ENCODE measurements at places on chromosomes 6 and 20.

DNA sequence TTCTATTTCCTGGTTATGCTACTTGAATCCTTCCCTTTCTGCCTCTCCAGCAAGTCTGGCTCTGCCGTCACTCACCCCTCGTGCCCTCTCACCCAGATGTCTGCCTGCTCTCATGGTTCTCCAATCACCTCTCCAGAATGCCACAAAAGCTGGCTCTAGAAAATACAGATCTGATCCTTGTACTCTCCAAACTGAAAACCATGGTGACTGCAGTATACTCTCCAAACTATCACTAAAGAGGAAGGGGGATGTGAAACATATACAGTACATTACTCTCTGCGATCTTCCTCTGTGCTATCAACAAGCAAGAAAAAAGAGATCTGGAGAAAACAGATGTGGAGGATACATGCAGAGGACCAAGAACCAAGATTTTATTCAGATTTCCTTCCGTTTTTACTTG, 91.1 kb downstream of the ATXN1 start:
- no peak for DNase-seq
- H3K27ac ChIP-seq = 0 out of 2 replicates have a peak overlapping the region, but pooled peaks have one; percentile 34
- no peaks in the 10 kb centered on the region for H3K36me3 ChIP-seq
- H3K4me1 ChIP-seq = peaks cover 63% of the 10 kb centered on the region
- no peaks in the 10 kb centered on the region for H3K27me3 ChIP-seq

DNA sequence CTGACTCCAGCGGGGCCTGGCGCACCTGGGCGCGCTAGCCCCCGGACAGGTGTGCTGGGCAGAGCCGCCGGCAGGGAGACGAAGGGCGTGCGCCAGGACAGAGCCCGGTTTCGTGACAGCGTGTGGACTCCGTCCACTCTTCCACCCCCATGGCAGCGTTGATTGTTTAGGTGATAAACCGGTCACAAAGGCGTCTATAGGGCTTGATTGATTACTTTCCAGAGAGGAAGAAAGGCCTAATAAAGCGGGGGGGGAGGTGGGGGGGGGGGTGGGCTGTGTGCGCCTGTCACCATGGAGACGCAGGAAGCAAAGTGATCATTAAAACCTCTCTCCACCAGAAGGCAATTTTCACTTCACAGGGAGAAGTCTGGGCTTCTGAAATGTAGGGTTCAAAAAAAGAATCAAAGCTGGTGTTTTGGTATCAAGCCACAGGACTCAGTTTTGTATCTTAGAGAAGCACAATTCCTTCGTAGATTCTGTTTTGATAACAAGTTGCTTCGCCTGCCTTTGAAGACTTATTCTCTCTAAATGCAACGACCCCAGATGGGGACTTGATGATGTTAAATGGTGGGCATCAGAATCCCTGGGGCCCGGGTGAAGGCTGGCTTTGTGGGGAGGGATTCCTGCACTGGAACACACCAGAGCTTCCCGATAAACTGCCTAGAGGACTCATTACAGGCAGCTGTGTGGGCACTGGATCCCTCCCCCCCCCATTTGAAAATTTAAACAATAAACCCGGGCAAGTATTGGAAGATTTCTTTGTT, 1.4 kb downstream of the PHACTR3 start:
- H3K4me3 ChIP-seq = no peak overlapping the region
- no peak overlapping the region for H3K27ac ChIP-seq
- no peak for DNase-seq
- no peaks in the 10 kb centered on the region for H3K4me1 ChIP-seq
- peaks cover 33% of the 10 kb centered on the region for H3K27me3 ChIP-seq

GRCh38 chr6:100565439-100566104, 100.9 kb upstream of the SIM1 start:
- H3K4me1 ChIP-seq = no peaks in the 10 kb centered on the region
- H3K27ac ChIP-seq = no peak overlapping the region
- H3K4me3 ChIP-seq = no peak overlapping the region
- H3K36me3 ChIP-seq = 0 out of 2 replicates have a peak, but pooled peaks cover 2% of the 10 kb centered on the region
- DNase-seq = no peak

- peaks cover 13% of the 10 kb centered on the region for H3K4me1 ChIP-seq
- no peak for DNase-seq
- no peaks in the 10 kb centered on the region for H3K36me3 ChIP-seq
- no peaks in the 10 kb centered on the region for H3K27me3 ChIP-seq
- peak overlapping the region; percentile 99 for H3K27ac ChIP-seq
- peak overlapping the region; percentile 88 for H3K4me3 ChIP-seq
Measured at GRCh38 chr20:3210346-3210745, 1.0 kb downstream of the ITPA start.

DNA sequence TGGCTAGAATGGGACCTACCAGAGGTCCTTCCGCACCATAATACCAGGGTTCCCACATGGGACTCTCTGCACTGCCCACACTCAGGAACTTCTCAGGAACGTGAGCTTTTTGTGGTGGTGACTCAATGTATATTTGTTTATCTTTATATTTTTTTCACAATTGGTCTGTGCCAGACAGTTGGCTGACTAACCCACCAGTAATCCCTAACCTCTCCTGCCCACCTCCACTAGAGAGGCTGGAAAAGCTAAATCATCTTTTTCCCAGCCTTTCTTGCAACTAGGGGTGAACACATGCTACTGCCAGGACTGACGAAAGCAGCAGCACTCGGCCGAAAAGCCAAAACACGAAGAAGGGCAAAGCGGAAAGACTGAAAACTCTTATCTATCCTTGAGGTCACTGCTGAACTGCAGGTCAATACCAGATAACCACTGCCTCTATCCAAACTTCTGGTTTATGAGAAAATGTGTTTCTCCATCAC, 112.9 kb downstream of the TRERF1 start:
- H3K4me3 ChIP-seq = no peak overlapping the region
- peaks cover 43% of the 10 kb centered on the region for H3K4me1 ChIP-seq
- H3K27ac ChIP-seq = peak overlapping the region; percentile 76
- DNase-seq = peak; percentile 91

- H3K4me1 ChIP-seq = no peaks in the 10 kb centered on the region
- no peak overlapping the region for H3K4me3 ChIP-seq
- H3K36me3 ChIP-seq = no peaks in the 10 kb centered on the region
- H3K27ac ChIP-seq = no peak overlapping the region
Measured at GRCh38 chr20:8635837-8636236, 433.1 kb upstream of the PLCB4 start.

DNA sequence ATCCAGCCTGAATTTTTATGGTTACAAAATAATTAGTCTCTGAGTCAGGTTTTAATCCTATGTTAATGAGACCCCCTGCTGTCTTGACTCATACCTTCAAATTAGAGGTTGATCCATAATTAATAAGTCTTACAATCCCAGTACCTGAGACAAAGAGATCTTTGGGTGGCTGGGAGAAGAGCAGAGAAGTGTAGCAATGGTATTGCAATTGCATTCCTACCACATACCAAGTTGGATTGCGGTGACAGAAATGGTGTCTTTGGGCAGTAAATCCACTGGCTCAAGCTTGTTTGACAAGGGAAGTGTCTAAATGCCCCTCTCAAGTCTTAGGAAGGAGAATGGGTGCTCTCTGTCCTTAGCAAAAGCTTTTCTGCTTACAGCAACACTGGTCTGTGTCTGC, 150.4 kb downstream of the BTBD3 start:
- no peaks in the 10 kb centered on the region for H3K36me3 ChIP-seq
- no peak overlapping the region for H3K27ac ChIP-seq
- no peaks in the 10 kb centered on the region for H3K27me3 ChIP-seq
- no peaks in the 10 kb centered on the region for H3K4me1 ChIP-seq
- H3K4me3 ChIP-seq = no peak overlapping the region
- no peak for DNase-seq

GRCh38 chr6:25124216-25124715, 154.9 kb upstream of the CARMIL1 start:
- no peaks in the 10 kb centered on the region for H3K36me3 ChIP-seq
- H3K4me3 ChIP-seq = no peak overlapping the region
- H3K4me1 ChIP-seq = no peaks in the 10 kb centered on the region

GRCh38 chr20:53980031-53980465, 90.3 kb downstream of the BCAS1 start:
- H3K4me1 ChIP-seq = no peaks in the 10 kb centered on the region
- no peaks in the 10 kb centered on the region for H3K36me3 ChIP-seq
- no peaks in the 10 kb centered on the region for H3K27me3 ChIP-seq
- no peak for DNase-seq
- no peak overlapping the region for H3K4me3 ChIP-seq

- no peaks in the 10 kb centered on the region for H3K4me1 ChIP-seq
- no peak for DNase-seq
Measured at GRCh38 chr6:123074616-123075015, 78.6 kb downstream of the CLVS2 start.

DNA sequence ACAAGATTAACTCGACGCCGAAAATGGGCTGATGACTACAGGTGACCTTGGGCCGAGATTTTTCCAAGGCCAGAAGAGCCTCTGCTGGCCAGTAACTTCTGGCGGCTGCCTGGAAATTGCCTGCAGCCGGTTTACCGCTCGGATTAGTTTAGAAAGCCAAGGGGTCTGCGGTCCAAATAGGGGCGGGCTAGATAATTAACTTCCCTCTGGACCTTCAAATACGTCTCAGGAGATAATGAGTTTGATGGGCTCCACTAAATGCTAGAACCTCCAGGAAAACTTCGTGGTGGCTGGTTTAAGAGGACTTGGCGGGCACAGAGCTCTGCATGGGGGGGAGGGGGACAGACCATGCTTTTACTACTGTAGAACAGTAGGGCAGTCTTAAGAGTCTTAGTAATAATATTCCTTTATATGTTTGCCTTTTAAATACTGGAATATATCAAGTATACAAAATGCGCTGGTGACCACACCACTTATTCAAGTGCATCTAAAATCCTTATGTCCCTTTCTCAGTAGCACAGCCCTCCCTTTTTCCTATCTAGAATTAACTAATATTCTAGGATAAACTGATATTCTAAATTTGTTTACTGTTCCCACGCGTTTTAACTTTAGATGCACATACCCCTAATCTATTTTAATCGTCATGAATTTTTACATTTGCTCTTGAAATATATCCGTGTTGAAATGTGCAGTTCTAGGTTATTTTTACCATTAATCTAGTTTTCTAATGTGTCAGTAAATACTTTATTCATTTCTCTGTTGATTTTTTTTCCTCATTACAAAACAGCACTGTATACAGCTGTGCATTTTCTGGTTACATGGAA, 107.5 kb upstream of the PRSS16 start:
- H3K4me1 ChIP-seq = peaks cover 28% of the 10 kb centered on the region
- peak overlapping the region; percentile 20 for H3K27ac ChIP-seq
- H3K4me3 ChIP-seq = peak overlapping the region; percentile 21
- H3K27me3 ChIP-seq = no peaks in the 10 kb centered on the region
- DNase-seq = no peak

GRCh38 chr6:34798057-34798456, 6.2 kb downstream of the BLTP3A start:
- H3K27me3 ChIP-seq = no peaks in the 10 kb centered on the region
- no peak overlapping the region for H3K27ac ChIP-seq
- H3K4me3 ChIP-seq = no peak overlapping the region
- H3K4me1 ChIP-seq = peaks cover 11% of the 10 kb centered on the region
- H3K36me3 ChIP-seq = no peaks in the 10 kb centered on the region

DNA sequence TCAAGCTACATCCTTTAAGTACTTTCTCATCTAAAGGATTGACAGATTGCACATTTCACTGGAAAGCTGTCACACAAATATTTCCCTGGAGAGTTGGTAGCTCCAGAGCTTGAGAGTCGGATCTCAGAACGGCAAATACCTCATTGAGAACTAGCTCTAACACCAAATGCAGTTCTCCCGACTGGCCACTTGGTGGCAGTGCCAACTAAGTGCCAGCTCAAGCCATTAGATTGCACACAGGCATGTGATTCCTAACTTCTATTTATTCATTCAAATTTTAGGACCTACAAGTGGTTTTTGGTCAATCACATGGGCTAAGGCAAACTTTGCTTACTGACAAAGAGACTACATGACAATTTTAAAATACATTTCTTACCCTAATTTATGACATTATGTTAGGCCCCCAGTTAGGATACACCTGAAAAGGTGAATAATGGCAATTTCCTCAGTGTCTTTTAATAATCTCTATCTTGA, 7.9 kb upstream of the MCHR2 start:
- no peaks in the 10 kb centered on the region for H3K36me3 ChIP-seq
- H3K27ac ChIP-seq = no peak overlapping the region
- H3K27me3 ChIP-seq = peaks cover 23% of the 10 kb centered on the region
- H3K4me3 ChIP-seq = no peak overlapping the region
- DNase-seq = peak; percentile 55
- H3K4me1 ChIP-seq = no peaks in the 10 kb centered on the region

- H3K36me3 ChIP-seq = no peaks in the 10 kb centered on the region
- no peak overlapping the region for H3K4me3 ChIP-seq
- H3K27ac ChIP-seq = no peak overlapping the region
- H3K4me1 ChIP-seq = peaks cover 24% of the 10 kb centered on the region
- peak; percentile 50 for DNase-seq
Measured at GRCh38 chr20:63071541-63072181, 64.9 kb upstream of the BHLHE23 start.

DNA sequence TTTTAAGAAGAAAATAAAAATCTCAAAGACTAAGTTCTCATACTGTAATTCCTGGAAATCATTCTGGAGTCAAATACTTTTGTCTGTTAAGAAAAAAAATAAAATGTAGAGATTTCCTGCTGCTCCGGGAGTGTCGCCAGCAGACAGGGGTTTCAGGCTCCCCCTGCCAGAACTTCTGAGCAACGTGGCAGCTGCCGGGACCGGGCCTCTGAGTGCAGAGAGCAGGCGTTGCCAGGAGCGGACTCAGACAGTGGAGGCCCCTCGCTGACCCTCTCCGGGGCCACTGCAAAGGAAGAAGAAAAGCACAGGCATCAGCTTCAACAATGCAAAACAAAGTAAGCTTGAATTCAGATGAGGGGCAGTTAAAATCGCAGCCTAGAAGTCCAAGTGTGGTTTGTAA, 95.5 kb downstream of the THBS2 start:
- no peaks in the 10 kb centered on the region for H3K27me3 ChIP-seq
- no peaks in the 10 kb centered on the region for H3K36me3 ChIP-seq
- no peak overlapping the region for H3K27ac ChIP-seq
- DNase-seq = no peak
- H3K4me1 ChIP-seq = no peaks in the 10 kb centered on the region
- no peak overlapping the region for H3K4me3 ChIP-seq

- no peaks in the 10 kb centered on the region for H3K4me1 ChIP-seq
- peaks cover 7% of the 10 kb centered on the region for H3K27me3 ChIP-seq
- no peaks in the 10 kb centered on the region for H3K36me3 ChIP-seq
- H3K27ac ChIP-seq = no peak overlapping the region
- no peak for DNase-seq
- no peak overlapping the region for H3K4me3 ChIP-seq
Measured at GRCh38 chr6:147447835-147448611, 60.5 kb upstream of the SAMD5 start.

DNA sequence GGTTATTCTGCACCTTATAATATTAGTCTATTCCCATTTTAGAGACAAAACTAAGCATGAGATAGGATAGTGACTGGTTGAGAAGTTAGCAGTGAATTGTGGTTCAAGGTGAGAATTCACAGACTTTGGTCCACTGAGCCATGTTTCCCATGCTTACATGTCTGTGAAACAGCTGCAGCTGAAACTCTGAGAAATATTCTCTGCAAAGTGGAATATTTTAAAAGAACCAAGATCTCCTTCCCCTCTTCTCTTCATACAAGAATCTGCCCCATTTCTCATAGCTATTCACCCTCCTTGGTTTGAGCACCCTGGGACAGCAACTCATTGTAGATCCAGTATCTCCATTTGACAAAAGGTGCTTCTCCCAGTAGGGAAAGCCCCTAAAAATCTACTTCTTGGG, 70.2 kb upstream of the TMEM170B start:
- no peak overlapping the region for H3K27ac ChIP-seq
- no peak overlapping the region for H3K4me3 ChIP-seq
- no peaks in the 10 kb centered on the region for H3K4me1 ChIP-seq
- no peaks in the 10 kb centered on the region for H3K27me3 ChIP-seq
- DNase-seq = no peak
- H3K36me3 ChIP-seq = no peaks in the 10 kb centered on the region
